Stimulated activated CD8-positive, alpha-beta memory T cell treated with anti-CD3 and anti-CD28 coated beads, Interleukin-2, amount 100 ng/mL, for 48 hours (primary cell): ENCODE measurements at places on chromosomes 6 and 20.

DNA sequence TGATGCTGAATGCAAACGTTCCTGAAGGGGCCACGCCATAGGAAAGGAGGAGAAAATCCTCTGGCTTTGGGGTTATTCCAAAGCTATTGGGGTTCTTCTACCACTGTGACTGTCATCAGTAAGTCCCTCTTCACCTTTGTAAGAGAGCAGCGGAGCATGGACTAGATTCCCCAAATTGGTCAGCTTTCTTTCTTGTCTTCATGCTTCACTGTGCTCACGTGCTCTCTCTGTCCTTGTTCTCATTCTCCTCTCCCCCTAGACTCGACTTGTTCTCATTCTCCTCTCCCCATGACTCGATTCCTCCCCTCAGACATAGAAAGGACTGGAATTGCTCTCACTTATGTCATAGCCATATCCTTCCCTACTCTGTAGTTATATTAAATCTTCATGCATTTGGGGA is 54.8 kb upstream of the ADGRG6 start:
- DNase-seq = no peak

DNA sequence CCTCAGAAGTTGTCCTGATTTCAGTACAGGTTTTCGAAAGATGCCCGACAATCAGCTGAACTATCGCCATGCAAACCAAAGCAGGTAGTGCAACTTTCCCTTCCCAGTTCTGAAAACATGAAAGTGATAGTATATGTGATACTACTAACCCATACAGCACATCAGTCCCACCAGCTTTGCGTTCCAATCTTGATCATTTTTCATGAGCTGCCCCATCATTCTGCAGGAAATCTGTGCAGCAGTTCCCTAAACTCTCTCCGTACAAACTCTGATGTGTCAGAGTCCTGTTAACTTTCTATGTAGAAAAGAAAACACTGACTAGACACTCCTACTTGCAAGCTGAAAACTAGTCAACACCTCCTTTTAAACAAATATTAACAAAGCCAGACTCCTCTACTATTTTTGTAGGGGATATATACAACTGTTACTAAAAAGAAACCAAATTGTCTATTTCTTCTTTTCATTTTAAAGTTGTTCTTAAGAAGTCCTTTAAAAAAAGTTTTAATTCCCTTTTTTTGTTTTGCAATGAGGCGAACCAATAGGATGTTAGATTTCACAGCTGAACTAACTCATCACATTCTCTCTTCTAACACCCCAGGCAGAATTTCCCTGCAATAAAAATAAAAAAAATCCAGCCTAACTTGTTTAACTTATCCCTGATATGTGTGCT is 99.6 kb upstream of the DST start:
- DNase-seq = no peak

DNA sequence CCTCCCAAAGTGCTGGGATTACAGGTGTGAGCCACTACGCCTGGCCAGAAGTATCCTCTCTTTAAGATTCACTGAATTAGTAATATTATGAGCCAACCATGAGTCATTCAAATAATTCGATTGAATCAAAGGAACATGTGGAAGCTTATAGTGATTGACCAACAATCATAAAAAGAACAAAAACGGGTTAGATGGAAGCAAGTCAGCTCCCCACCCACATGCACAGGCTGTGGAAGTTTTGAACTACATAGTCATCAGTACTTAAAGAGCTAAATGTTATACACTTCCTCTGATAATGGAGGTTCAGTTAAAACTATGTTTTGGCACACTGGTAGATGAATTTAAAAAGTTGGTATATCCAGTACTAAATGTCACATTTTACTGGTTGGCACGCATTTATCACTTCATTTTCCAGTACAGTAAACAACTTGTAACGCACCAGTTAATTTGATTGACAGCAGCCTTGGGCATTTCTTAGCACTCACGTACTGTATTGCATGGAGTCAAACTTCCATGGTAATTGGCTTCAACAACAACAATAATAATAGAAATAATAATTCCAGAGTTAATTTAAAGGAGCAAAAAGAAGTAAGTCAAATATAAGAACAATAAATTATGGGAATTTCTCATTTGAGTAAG is 1107.3 kb upstream of the MAP3K7 start:
- no peak for DNase-seq

- peak; percentile 43 for DNase-seq
These were observed at the start of gene GNAS for GRCh38 chr20:58852543-58853271. GNAS (plus strand) TSS chr20:58852716.

DNA sequence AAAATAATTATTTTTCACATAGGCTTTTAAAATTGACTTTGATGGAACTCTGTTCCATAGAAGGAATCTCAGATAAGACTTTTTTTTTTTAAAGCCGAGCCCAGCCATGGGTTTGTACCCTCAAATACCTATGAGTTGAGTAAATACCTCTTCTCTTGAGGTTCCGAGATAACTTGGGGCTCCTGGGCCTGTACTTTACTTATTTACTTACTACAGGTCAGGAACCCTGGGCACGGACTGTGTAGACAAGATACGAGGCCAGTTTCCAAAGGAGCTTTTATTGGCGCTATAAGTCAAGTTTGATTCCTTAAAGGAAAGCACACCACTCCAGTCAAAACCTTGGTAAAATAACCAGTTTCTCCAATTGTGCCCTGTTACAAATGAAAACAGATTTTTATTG is 7.5 kb downstream of the AFG1L start:
- DNase-seq = no peak

DNA sequence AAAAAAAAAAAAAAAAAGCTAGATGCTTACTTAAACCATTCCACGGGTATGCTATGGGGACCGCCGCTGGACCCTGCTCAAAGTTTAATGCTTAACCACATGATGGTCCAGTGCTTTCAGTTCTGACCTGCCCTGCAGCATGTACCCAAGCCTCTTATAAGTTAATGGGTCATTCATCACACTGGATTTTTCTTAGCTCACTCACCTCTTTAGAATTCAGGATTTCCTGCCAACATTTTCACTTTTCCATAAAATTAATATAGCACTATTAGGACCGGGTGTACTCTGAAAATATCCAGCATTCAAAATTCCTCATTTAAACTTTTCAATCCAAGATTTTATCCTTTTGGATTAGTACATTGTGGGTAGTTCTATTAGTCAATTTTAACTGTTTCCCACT is 140.8 kb downstream of the ALDH8A1 start:
- DNase-seq = no peak
